ENCODE measurements at places on chromosomes 2 and 18. TPM values are rescaled to one million over a fixed set of nuclear protein-coding genes. Genes with fewer than 3 reads are reported as not detected.

GRCh38 chr2:206855585-206856433 lies 83.5 kb upstream of the CPO start:
- DNase-seq, result no peak

Gene MERTK
- 14.3 TPM for total RNA-seq

Gene UGT1A4
- 454 TPM for total RNA-seq

Gene TRIM54
- not detected for total RNA-seq
